Cerebellar nuclear complex (tissue), 1 donor: ENCODE measurements at places on chromosomes 7 and 10.

DNA sequence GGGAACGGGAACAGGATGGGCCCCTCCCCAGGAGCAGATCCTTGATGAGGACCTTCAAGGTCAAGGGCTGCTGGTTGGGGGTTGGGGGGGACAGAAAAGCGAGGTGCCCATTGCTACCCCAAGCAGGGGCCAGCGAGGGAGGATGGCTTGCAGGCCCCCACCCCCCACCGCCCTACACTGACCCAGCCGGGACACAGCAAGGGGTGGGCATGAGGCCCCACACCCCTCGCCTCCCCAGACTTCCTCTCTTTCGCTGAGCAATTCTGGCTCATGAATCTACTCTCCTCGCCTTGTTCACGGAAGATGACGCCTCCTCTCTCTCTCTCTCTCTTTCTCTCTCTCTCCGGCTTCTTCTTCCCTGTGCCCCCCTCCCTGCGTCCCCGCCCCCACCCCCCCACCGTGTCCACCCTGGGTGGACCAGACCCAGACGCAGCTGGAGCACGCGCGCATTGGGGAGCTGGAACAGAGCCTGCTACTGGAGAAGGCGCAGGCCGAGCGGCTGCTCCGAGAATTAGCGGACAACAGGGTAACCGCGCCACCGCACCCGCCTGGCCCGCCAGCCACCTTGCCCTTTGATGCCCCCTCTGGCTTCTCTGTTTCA lies 81.1 kb upstream of the GTF2IRD1 start:
- DNase-seq = no peak

DNA sequence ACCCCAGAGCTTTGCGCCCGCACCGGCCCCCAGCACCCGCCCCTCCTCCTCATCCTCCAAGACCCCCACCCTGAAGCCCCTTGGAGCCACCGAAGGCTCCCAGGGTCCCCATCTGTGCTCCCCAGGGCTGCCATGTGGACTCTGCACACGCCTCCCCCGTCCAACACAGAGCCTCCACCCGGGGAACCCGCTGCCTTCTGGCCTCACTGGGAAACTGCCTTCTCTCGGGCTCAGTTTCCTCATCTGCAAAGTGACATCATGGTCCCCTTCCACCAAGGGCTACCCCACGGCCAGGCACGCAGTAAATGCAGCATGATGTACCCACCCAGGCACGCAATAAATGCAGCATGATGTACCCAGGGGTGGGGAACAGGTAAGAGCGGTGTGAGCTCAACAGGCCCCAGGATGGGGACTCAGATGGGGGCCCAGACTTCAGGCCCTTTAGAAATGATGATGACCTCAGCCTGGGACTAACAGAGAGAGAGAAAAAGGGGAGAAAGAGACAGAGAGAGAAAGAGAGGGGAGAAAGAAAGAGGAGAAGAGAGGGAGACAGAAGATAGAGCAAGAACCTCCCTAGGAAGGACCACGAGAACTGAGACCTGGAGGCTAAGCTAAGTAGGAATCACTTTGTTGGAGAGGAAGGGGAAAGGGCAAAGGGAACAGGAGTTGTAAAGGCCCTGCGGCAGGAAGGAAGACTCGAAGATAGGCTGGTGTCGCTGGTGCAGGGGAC lies 2.5 kb upstream of the MICALL2 start:
- DNase-seq = no peak

DNA sequence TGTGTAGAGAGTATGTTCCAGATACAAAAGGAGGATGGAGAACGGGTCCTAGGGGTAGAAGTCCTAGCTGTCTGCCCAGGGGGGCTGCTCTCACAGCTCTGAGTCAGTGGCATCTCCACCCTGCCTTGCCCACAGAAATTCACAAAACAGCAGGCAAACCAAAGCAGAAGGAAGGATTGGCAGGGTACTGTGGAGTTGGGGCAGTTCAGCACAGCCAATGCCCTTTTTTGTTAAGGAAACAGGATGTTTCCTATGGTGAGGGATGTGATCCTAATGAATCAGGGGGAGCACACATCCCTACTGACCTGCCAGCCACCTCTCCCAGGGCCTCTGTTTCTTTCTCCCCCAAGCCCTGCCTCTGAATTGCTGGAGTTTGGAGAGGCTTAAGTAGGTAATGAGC lies 457.6 kb downstream of the PLXNA4 start:
- DNase-seq = no peak

DNA sequence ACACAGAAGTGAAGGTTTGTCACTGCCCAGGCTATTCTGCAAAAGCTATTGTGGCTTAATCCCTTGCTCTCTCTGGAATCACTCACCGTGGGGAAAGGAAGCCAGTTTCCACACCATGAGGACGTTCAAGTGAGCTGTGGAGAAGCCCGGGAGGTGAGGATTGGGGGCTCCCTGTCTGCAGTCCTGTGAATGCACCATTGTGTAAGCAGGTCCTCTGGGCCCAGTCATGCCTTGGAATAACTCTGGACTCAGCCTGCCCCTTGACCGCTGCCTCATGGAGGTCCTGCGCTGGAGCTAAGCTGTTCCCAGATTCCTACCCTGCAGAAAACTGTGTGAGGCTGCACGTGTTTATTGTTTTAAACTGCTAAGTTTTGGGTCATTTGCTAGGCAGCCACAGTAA lies 33.5 kb downstream of the LYZL2 start:
- DNase-seq = no peak

DNA sequence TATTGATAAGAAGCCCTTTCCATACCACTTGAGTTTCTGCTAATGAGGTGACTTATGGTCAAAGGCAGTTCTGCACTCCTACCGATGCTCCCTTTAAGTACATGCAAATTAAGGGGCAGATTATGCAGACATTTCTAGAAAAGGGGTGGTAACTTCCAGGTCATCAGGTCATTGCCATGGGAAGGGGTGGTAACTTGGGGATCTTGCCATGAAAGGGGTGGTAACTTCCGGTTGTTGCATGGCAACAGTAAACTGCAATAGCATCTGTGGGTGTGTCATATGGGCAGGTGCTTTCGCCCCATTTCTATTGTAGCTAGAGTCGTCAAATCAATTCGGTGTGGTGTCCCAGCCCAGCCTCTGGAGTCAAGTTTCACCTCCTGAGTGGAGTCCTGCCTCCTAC lies 150.9 kb downstream of the UBE2H start:
- DNase-seq = no peak

GRCh38 chr10:26690731-26691475 lies 6.6 kb upstream of the PDSS1 start:
- DNase-seq = no peak
